A673 (cell line): ENCODE measurements at places on chromosomes 11 and 22. TPM values are rescaled to one million over a fixed set of nuclear protein-coding genes. Genes with fewer than 3 reads are reported as not detected.

DNA sequence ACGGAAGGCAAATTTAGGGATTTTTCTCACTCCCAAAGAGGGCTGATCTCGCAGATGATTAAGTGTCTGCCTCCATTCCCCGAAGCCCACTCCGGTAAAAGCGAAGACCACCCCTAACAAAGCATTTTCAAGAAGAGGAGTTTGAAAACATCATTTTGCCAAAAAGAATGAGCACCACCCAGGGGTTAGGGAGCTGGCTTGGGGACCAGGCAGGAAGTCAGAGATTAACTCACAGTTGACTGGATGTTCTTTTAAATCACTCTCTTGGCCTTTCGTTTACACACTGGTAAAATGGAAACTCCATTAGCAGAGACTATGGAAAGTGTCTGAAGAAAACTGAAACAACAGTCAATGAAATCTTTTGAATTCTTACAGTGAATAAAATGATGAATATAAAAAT, 7.9 kb upstream of the TRIM44 start:
- DNase-seq = peak; percentile 59

Gene CREBZF
- 74.1 and 76.6 TPM in 2 replicates for total RNA-seq

- DNase-seq = peak; percentile 79
Measured at GRCh38 chr11:43419460-43419859, 60.7 kb downstream of the TTC17 start.

GRCh38 chr11:267491-267994, 10.7 kb upstream of the NLRP6 start:
- DNase-seq = no peak

Gene MRGPRX4
- not detected in 2 replicates for total RNA-seq

Gene C1QTNF5
- total RNA-seq = 0.31 TPM in 1 of 2 replicates, not detected in the other

GRCh38 chr11:127470306-127470884, 469.8 kb upstream of the KIRREL3 start:
- DNase-seq = peak; percentile 43

DNA sequence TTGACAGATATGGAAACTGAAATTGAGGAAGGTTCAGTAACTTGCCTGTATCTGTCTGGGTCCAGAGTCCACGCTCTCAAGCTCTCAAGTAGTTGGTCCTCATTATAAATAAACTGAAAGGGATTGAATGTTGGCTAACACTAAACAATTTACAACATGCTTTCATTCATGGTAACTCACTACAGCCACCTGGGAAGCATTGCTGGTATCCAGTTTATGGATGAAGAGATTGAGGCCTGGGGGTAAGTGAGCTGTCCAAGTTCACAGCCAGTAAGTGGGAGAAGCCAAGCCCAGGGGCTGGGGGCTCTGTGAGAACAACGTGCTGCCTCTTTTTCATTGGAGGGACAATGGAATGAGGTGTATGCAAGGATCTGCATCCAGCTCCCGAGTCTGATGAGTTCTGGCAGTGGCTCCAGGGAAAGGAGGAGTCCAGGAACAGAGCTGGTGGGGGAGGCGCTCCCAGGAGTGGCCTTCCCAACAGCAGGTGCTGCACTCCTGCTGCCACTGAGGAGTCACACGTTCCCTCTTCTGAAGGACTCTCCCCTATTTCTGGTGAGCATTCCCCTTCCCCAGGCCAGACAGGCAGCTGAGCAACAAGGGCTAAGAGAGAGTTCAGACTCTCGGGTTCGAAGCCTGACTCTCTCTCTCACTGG, 175.8 kb downstream of the CSNK2A3 start:
- no peak for DNase-seq
